ENCODE measurements at places on chromosomes 3 and 15.

DNA sequence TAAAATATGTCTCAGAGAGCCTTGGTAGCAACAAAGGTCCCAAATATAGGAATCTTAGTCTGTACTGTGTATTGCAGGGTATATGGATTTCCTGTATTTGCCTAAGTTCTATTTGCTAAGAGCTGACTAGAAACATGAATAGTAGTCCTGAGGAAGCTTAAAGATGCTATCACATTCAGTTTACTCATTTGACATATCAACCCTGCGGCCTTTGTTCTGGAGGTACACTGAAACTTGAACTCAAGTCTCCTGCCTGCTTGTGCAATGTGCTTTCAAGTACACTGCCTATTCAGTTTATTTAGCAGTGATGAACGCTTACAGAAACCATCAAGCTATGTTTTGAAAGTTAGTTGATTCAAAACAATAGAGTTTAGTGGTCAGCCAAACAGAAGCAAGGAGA, 21.1 kb downstream of the IL1RAP start:
- no peak for DNase-seq

- DNase-seq: no peak
Observed at GRCh38 chr15:66285533-66286280, 7.7 kb upstream of the DIS3L start.

- no peak for DNase-seq
Observed at GRCh38 chr3:13748276-13748879, 131.5 kb downstream of the WNT7A start.

- DNase-seq: no peak
Observed at GRCh38 chr3:187000711-187001151, 70.4 kb downstream of the ST6GAL1 start.

- no peak for DNase-seq
Observed at GRCh38 chr3:194304186-194304917, 46.8 kb downstream of the CPN2 start.

DNA sequence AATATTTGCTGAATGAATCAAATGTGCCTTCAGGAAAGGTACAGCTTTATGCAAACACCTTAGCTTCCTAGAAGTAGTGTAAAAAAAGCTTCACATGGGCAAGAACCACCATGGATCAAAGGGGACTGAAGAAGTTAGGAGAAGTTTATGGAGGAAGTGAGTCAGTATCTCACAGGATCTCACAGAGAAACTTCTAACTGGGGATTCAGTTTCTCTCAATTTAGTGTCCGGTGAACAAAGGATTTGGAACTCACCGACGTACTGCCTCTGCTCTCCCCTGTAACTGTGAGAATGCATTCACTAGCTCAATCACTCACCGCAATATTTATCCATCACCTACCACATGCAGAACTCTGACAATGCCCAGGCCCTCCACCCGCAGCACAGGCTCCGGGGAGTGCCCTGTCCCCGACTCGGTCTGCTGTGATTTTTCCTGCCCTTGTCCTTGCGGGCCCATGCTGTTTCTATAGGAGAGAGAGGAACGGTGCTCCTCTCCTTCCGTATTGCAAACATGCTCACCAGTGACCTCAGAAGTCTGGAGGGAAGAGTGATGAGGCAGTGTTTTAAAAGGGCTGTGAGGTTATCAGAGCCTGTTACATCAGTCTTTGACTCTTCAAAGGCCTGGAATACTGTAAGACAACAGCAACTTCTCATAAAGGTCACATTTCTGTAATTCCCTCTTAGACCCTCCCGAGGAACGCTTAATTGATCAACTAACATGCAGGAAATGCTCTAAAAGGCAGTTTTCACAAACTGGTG, 222.5 kb upstream of the ICE2 start:
- no peak for DNase-seq

DNA sequence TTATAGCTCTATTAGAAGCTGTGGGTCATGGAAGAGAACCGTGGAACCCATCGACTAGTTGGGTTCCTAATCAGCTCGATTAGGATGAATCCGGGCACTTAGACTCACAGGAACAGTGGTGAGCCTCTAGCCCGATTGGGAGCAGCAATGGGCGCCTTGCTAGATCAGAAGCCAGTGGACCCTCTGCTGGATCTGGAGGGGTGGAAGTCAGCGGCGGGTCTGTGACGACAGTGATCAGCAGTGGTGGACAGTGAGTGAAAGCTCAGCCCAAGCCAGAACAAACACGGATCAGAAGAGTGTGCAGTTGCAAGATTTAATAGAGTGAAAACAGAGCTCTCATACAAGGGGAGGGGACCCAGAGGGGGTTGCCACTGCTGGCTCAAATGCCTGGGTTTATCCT, 1170.2 kb downstream of the OTOL1 start:
- DNase-seq: no peak

DNA sequence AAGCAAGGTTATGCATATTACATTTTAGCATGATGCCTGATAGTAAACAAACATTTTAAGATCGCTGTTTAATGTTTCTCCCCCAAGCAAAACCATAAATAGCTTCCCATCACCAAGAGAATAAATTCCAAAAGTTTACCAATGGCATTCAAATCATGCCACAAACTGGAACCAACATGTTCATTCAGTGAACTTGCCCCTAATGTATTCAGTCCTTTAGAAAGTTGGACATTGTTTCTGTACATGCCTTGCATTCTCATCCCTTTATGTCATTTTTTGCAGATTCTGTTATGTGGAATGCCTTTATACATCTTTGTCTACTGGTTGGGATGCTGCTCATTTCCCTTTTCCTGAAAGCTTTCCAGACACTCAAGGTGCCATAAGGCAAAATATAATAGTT, 105.5 kb downstream of the PYDC2 start:
- DNase-seq: peak; percentile 1

DNA sequence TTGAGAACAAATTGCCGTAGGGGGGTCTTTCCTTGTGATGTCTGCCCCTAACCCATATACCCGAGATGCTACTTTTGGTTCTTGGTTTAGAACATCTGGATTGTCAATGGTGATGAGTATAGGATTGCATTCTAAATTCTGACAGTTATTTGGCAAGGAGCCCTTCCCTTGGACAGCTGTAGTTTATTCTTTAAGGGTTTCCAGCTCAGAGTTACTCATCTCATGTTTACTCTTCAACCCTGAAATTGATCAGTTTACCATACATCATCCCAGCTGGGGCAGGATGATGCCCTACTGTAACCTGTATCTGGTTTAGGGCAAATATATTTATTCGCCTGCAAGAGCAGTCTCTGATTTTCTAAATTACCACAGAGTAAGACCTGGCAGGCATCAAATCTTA, 85.7 kb upstream of the XCR1 start:
- DNase-seq: no peak

GRCh38 chr3:73280746-73281145, 219.3 kb downstream of the EBLN2 start:
- no peak for DNase-seq

DNA sequence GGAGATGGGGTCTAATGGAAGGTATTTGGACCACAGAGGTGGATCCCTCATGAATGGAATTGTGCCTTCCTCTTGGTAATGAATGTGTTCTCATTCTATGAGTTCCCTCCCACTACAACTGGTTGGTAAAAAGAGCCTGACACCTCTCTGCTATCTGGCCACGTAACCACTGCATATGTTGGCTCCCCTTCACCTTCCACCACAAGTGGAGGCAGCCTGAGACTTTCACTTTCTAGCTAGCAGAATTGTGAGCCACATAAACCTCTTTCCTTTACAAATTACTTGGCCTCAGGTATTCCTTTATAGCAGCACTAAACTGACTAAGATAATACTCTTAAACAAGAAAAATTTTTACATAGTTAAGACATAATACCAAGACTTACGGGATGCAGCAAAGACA, 155.3 kb downstream of the NR1I2 start:
- no peak for DNase-seq

DNA sequence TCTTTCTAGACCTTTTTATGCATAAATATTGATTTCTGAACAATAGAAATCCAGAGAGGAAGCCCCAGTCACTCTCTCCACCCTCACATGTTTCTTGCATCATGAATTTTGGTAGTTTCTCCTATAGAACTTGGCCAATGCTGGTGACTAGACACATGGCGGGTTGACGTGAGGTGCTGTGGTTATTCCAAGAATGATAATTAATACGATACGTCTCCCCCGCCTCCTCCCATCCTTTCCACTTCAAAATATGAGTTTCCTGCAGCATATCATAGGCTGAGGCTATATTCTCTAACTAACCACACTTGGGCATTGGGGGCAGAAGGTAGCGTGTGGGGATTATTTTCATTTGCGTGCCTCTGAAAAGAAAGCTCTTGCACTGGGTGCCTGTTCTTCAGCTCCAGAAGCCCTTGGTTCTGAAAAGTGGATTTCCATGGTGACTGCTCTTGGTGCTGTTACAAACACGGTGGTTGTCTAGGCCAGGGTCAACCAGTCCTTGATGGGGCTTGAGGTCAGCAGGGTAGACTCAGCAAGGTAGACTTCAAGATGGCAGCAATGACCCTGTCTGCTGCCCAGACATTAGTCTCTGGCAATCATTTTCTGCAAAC, 5.3 kb downstream of the TNFSF10 start:
- DNase-seq: no peak

Measured in EH (cell line).